ENCODE measurements at places on chromosomes 1 and 21.

- DNase-seq: no peak
Observed at GRCh38 chr1:169548282-169548681, 38.0 kb downstream of the F5 start.

DNA sequence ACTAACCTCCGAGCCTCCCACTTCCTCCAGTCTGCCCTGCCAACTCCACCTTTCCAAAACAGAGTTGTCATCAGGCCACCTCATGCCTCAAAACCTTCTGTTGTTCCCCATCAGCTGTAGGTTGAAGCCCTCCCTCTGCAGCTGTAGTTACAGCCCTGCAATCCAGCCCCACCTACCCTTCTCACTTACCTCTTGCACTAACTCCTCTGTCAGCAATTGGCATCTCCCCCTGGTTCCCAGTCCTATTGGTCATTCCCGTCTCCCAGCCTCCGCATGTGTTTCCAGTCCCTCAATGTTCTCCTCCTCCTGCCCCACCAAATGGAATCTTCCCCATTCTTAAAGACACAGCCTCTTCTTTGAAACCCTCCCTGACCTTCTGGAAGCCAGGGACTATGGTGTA lies 100.1 kb upstream of the GCLM start:
- DNase-seq: no peak

DNA sequence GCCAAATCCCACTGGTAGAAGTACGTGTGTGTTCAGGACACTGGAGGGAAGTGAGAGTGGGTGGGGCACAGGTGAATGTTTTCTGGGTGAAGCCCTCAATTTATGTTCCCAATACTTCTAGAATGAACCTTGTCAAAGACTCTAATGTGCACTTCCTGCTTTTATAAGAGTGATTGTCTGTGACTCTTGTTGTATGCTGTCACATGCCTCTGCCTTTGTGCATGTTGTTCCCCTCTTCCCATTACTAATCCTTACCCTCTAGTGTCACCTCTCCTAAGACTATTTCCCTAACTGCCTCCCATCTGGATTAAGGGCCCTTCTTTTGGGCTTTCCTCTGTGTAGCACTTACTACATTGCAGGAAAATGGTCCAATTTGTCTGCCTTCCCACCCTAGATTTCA lies 2.5 kb upstream of the LINGO4 start:
- DNase-seq: no peak

- DNase-seq: peak; percentile 96
Observed at GRCh38 chr1:96370757-96371156, 350.8 kb upstream of the PTBP2 start.

Measured in IMR-90 (cell line).